ENCODE measurements at places on chromosomes 16 and 17.

DNA sequence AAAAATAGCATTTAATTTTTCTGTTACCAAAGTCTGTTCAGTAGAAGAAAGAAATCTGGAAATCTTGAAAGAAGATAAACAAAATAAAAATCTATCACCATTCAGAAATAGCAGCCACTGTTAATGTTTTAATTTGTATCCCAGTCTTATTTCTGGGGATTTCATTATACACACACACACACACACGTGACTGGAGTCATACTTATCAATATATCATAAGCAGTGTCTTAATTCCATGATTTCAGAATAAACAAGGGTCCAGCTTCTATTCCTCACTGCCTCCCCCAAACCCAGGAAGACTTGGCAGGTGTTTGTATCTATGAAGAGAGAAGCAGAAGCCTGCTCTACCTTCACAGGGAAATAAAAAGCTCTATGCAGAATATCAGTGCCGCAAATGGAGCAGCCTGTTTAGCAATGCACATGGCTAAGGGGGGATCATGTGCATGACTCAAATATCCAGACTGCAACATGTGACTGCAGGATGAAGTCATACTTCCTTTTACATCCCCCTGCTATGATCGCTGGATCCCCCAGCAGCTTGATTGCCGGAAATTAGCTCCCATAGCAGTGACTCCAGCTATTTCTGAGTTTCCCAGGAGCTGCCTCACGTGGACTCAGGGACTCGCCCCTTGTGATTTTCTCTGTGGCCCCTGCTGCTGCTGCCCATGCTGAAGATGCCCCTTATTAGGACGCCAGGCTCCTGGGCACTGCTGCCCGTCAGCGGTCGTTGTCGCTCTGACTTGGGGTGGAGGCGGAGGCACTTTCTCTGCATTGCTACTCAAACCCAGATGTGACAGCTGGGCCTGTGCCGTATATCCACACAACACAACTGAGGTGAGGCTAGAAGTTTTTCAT lies 341.0 kb downstream of the CPPED1 start:
- no peak for DNase-seq

- DNase-seq = no peak
Measured at GRCh38 chr17:4357030-4357628, 9.3 kb downstream of the UBE2G1 start.

GRCh38 chr17:82023447-82024241 lies 539 bp downstream of the LRRC45 start:
- DNase-seq = no peak

GRCh38 chr16:57392694-57393093 lies 11.9 kb upstream of the CCL17 start:
- DNase-seq = no peak

- no peak for DNase-seq
Measured at GRCh38 chr17:81870981-81871386, at the start of gene ARHGDIA. Gene ARHGDIA (minus strand): TSS chr17:81871337. CDS start chr17:81869930, 1,407 bp downstream.

GRCh38 chr16:29848420-29849297 lies 14.4 kb downstream of the CDIPT start:
- peak; percentile 91 for DNase-seq

DNA sequence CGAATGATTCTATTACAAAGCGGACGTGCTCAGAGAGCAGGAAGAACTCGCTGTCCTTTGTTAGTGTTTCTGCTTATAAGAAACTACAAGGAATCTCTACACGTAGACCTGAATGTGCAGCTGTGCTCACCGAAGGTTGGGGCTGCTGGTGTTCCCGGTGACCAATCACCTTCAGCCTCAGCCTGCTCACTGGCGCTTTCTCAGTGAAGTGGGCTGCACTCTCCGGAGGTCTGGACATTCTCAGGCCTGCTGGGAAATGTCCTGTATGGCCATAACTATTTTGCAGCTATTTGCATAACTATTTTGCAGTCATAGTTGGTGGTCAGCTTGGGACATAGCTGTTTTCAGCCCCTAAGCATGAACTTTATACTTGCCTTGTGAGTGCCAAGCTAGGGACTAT lies 9.7 kb upstream of the CIAO3 start:
- no peak for DNase-seq
